Thyroid gland (tissue), 4 donors: ENCODE measurements at places on chromosomes 6 and 20. TPM values are rescaled to one million over a fixed set of nuclear protein-coding genes. Genes with fewer than 3 reads are reported as not detected.

Gene CD83
- total RNA-seq = 3.5 TPM

Gene ADGRF4
- not detected for total RNA-seq

Gene BCAS1
- not detected for total RNA-seq

Gene CHMP4B
- total RNA-seq = 80.5 TPM

Gene TNFAIP3
- 5.9 TPM for total RNA-seq

DNA sequence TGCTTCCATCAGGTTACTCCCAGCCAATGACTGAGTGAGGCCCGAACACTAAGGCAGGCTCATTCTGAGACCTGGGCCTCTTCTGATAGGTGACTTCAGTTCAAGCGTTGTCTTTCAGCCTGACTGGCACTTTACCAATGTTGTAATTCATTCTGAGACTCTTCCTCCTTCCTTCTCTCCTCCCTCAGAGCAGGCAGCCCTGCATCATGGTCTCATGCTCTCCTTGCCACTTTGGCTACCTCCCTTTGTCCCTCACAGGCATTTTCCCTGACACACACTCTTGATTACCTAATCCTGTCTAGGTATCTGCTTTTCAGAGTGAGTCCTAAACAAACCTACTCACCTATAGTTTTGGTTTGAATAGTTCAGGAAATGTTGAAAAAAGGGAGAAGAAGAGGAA, 12.6 kb upstream of the WFDC12 start:
- no peak for DNase-seq

DNA sequence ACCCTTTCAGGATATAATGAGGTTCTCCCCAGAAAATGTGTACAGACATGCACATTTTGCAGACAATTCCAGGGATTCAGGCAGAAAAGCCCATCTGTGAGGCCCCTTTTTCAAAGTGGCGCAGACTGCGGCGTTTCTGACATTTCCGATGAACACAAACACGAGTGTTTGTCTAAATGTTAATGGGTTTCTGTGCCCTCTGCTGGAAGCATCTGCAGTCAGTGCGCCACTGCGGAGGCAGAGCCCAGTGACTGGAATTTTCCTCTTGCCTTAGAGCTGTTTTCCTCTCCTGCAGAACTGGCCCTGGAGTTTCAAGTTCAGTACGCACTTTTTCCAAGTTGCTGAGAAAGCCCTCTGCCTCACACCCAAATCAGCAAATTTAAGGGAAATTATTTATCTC, 15.3 kb downstream of the ANKRD60 start:
- no peak for DNase-seq

DNA sequence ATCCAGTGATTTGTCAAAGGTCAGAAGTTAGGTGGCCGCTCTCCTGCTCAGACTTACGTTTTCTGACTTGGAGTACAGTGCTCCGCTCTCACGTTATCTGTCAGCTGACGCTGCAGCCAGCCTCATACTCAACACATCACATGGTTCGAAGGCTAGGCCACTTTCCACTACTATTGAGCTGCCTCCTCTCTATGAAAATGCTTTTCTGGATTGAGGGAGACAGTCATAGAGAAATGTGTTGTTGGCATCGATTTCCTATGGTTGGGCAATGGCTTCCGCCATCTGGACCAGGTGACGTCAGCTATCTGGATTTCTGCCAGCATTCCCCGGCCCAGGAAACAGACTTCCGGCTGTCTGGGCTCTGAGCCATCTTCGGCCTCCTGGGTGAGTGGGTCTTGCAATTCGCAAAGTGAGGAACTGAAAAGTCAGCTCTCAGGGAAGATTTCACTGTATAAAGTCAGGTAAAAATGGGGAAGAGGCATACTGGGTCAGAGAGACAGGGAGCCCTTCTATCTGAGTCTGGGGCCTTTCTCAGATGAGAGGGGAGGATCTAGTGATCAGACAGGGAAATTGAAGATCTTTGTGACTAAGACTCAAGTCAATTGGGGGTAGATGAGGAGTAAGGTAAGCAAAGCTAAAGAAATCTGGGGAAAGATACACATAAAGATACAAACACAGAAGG, 37.5 kb upstream of the IER3 start:
- DNase-seq = peak; percentile 99

DNA sequence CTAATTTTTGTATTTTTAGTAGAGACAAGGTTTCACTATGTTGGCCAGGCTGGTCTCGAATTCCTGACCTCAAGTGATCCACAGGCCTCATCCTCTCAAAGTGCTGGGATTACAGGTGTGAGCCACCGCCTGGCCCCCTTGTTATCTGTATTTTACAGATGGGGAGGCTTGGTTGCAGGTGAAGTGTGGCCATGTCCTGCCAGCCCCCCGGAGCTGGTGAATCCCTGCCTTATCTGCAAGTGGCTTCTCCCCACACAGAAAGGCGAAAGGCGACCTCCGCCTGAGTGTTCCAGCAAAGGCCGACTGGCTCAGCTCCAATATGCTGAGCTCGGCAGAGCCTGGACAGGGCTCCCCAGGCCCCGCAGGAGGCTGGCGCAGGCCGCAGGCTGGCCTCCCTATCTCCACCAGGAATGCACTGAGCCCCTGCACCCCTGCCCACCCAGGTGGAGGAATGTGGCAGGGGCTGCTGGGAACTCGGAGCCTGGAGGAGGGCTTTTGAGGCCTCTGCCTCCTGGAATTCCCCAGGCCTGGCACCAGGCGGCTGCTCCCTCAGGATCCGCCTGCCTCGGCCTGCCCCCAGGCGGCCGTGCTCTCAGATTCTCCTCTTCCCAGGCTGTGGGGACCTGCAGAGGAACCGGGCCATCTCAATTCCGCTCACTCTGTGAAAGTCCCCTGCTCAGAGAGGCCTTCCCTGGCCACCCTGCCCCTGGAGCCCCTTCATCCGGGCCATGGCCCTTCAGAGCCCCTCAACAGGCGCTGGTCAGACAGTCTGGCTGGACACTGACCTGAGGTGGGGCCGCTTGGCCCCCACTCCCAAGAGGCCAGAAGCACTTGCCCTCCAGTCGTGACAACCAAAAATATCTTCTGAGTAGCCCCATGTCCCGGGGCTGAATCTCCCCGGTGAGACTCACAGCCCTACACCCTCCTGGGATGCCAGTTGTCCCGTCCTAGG, 9.3 kb upstream of the LAMA5 start:
- peak; percentile 70 for DNase-seq

GRCh38 chr6:156826290-156826955, 49.2 kb downstream of the ARID1B start:
- DNase-seq = peak; percentile 82

DNA sequence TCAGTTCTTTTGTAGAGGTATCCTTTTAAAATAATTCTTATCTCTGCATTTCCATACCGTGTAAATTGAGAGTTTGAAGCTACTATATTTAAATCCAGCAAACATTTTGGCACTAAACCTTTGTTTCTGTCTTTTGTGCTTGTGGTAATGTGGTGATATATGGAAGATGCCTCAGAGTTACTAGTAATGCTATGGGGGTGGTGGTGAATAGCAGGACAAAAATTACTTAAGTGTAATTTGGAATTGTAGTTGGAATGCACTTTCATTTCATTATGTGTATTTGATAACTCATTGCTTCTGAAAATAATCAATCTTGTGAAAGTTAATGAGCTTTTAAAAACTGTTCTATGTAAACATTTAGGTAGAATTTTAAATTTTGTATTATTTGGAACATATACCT, 404.5 kb downstream of the PHF3 start:
- DNase-seq = no peak

- no peak for DNase-seq
Observed at GRCh38 chr20:47392015-47392720, 35.7 kb upstream of the ZMYND8 start.

DNA sequence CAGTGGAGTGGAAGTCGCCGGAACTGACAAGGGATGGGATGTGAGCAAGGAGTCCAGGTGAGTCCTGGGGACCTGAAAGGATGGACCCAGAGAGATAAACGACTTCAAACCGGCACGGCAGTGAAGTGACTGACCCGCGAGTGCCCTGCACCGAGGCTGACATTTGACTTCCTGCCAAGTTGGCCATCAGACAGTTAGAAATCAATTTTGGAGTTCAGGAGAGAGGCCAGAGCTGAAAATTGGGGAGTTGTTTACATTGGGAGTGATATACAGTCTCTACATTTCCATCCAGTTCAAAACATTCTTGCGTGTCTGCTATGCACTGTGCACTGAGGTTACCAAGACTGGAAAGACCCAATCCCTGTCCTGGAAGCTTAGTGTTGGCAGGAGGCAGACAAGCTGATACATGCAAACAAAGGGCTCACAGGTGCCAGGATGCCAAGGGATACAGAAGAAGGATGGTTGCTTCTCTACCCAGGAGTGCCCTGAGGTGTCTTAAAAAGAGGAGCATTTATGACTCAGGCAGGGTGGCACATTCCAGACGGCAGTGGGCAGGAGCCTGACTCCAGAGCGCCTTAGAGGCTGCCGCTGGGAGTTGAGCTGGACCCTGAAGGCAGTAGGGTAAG, 186.6 kb downstream of the MTHFD1L start:
- DNase-seq = no peak

- DNase-seq = no peak
Observed at GRCh38 chr6:150651808-150652470, 52.3 kb downstream of the PLEKHG1 start.

- DNase-seq = no peak
Observed at GRCh38 chr6:114952229-114952628, 609.4 kb upstream of the HS3ST5 start.

- no peak for DNase-seq
Observed at GRCh38 chr6:24882835-24883555, 52.8 kb downstream of the RIPOR2 start.

- DNase-seq = peak; percentile 61
Observed at GRCh38 chr6:12137480-12137879, 125.4 kb downstream of the HIVEP1 start.

GRCh38 chr6:38114976-38115625, 295.6 kb downstream of the ZFAND3 start:
- no peak for DNase-seq

- no peak for DNase-seq
Observed at GRCh38 chr20:62413896-62414481, 6.9 kb upstream of the CABLES2 start.

GRCh38 chr6:99960027-99960426, 34.0 kb downstream of the MCHR2 start:
- no peak for DNase-seq

GRCh38 chr20:49892260-49892659, 23.1 kb downstream of the SPATA2 start:
- no peak for DNase-seq

DNA sequence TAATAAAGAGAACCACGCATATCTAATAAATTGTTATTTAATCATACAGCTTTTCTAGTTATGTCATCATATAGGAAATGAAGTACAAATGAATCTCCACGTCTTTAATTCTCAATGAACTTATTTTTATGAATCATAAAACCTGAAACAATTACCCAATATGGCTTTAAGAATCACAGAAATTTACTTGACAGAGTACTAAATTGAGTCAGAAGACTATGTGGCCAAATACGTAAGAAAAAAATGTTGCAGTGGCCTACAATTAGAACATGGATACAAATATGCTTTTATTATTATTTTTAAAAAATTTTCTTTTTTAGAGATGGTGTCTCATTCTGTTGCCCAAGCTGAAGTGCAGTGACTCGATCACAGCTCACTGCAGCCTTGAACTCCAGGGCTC, 584.7 kb upstream of the SLC35B3 start:
- no peak for DNase-seq

- DNase-seq = peak; percentile 41
Observed at GRCh38 chr20:47727909-47728361, 57.3 kb downstream of the SULF2 start.

DNA sequence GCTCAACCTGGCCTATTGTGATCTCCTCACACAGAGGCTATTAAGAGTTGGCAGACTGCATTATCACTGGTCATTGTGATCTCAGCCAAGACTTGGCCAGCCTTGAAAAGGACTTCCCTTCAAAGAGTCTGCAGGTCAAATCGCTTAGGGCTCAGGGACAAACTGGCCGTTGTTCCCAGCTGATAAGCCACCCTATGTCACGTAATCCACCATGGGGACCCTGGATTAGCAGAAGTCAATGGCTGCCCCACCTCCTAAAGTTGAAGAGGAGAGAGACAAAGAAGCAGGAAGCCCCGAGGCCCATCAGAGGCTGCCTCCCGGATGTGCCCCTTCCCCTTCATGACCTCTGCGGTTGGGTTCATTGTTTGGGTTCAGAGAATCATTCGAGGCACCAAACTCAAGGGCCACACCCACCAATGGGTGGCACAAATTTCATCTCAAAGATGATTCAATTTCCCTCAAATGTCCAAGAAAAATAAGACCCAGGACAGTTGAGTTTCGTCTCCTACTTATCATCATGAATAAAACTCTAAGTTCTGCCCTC, 56.6 kb downstream of the BPIFB1 start:
- DNase-seq = no peak

DNA sequence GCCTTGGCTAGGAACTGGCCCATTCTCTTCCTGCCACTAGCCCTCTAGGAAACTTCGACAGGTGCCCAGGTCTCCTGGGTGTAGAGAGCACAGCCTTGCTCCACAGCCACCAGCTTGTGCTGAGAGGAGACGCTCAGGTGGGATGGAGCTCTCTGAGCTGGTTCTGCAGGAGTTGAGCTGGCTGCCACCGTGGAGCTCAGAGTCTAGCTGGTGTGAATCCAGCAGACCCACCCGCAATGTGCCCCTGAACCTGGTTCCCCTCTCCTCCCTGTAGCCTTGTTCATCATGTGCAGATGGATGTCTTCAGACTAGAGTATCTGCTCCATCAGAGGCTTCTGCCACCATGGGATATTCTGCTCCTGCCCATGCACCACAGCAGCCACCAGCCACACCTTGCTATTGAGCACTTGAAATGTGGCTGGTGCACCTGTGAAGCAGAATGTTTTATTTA, 222.5 kb downstream of the SYNDIG1 start:
- DNase-seq = no peak

DNA sequence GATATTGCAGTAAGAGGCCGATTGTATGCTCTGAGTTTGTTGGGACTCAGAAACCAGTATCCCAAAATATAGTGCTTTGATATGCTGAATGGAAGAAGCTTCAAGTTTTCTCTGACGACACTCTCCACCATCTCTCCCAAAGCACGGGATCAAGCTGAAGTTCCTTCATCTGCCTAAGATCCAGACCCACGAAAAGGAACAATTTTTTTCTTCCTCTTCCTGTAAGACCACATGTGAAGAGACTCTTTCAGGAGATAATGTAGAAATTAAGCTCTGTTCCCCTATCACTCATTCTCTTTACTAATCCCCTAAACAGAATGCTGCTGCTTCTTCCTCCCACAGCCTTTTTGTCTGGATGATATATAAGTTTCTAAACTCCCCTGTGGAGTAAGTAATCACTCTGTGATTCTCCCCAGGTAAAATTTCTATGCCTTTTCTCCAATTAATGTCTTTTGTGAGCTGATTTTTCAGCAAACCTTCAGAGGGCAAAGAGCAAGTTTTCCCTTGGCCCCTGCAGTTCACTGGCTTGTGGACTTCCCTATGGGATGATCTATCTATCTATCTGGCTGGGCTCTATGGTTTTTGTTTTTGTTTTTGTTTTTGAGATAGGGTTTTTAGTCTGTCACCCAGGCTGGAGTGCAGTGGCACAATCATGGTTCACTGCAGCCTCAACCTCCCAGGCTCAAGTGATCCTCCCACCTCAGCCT, 13.5 kb upstream of the PNRC1 start:
- no peak for DNase-seq

GRCh38 chr6:129817332-129817731, 43.8 kb downstream of the TMEM244 start:
- no peak for DNase-seq
